ENCODE measurements at places on chromosomes 11 and 22. TPM values are rescaled to one million over a fixed set of nuclear protein-coding genes. Genes with fewer than 3 reads are reported as not detected.
A peak's percentile ranks its signal among the peaks of the same experiment; 100 is the strongest.

- DNase-seq = no peak
These were observed 309.4 kb upstream of the ZC3H12C start for GRCh38 chr11:109783840-109784239.

DNA sequence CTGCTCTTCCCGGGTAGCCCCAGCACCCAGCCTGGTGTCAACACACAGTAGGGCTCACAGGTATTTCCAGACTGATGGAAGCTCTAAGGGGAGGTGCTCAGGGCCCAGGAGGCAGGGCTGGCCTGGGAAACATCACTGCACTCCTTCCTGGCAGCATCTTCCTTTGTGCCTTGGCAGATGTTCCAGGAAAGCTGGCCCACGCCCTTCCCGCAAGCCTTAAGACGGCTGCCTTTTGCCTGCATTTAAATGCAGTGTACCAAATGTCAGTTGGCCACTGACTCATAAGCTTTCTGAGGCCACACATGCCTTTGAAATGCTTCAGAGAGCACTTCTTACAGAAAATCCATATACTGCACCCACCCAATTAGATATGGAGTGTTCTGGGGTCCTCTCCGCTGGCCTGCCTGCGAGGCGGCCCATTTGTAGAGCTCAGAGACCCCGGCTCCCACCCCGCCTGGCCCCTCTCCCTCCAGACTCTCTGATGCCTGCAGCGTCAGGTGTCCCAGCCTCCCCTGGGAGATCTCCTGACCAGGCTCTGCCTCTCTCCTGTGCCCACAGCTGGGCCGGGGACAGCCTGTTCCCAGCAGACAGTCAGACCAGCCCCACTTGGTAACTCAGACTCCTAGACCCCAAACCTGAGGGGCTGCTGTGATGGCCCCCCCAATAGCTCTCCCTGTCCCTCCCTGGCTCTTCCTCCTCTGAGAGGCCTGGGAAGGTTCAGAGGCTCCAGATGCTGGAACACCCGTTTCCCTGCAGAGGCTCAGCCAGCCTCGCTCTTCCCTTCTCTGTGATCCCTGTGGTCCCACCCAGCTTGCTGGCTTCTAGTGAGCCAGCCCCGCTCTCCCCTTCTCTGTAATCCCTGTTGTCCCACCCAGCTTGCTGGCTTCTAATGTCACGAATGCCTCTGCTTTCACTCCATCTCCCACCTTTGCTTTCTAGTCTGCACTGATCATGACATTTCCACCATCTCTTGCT, 47.6 kb upstream of the THY1 start:
- DNase-seq = peak; percentile 83

The P2RY2 gene
- 4.8 TPM for total RNA-seq

The MS4A3 gene
- 7.2 TPM for total RNA-seq
